Activated CD4-positive, alpha-beta memory T cell treated with anti-CD3 and anti-CD28 coated beads, Interleukin-2, amount 10 ng/mL, durations not matched to agents 7 days and 5 days (primary cell): ENCODE measurements at places on chromosomes 13 and 19. TPM values are rescaled to one million over a fixed set of nuclear protein-coding genes. Genes with fewer than 3 reads are reported as not detected.

- DNase-seq, result no peak
- H3K36me3 ChIP-seq, result peaks cover 39% of the 10 kb centered on the region
- H3K27me3 ChIP-seq, result no peaks in the 10 kb centered on the region
- no peak overlapping the region for H3K4me3 ChIP-seq
- H3K27ac ChIP-seq, result no peak overlapping the region
- no peaks in the 10 kb centered on the region for H3K4me1 ChIP-seq
Observed at GRCh38 chr13:94622344-94622743, 20.7 kb downstream of the GPR180 start.

DNA sequence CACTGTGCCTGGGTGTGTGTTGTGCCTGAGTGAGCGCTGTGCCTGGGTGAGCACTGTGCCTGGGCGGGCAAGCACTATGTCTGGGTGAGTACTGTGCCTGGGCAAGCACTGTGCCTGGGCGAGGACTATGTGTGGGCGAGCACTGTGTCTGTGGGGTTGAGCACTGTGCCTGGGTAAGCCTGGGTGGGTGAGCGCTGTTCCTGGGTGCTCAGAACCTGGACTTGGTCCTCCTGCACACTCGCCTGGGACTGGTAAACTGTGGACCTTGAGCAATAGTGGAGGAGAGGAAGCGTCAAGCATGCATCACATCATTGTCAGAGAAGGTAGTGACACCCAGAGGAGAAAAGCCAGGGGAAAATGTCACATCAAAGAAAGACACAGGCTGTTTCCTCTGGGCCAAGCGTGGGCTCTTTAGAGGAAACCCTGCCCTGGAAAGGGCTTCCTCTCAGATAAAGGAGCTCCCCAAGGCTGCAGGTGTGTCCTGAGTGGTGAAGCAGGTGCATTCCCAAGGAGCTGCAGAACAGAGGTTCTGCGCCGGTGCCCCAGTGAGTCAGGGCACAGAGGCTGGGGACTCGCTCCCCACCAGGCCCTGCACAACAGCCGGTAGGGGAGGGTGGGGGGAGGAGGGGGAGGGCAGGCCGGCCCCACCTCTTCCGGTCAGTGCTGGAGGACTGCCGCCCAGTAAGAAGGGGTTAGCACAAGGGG is 141.2 kb downstream of the TEX29 start:
- H3K27me3 ChIP-seq, result peaks cover 19% of the 10 kb centered on the region
- H3K4me1 ChIP-seq, result no peaks in the 10 kb centered on the region
- peak; percentile 1 for DNase-seq
- no peaks in the 10 kb centered on the region for H3K36me3 ChIP-seq

GRCh38 chr19:33705090-33705847 is 83.5 kb downstream of the CHST8 start:
- no peak for DNase-seq
- H3K27me3 ChIP-seq, result peaks cover 7% of the 10 kb centered on the region
- no peak overlapping the region for H3K27ac ChIP-seq
- H3K4me1 ChIP-seq, result no peaks in the 10 kb centered on the region
- no peaks in the 10 kb centered on the region for H3K36me3 ChIP-seq

DNA sequence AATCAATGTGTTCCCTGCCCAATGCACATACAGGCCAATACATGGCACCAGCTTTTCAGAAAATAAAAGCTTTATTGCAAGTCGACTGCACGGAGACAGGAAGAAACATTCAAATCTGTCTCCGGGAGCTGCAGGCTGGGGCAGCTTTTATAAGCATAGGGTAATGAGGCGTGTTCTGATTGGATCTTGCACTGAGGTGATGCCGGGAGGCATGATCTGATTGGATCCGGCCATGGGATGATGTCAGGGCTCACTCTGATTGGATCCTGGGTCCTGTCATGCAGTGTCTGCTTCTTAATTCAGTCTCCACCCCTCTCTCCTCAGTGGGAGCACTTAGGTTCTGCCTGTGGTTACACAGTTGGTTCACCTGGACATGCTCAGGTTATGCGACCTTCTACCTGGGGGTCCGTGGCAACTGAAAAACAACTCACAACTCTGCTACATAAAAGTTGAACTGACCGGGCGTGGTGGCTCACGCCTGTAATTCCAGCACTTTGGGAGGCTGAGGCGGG is 11.8 kb upstream of the FBN3 start:
- DNase-seq, result peak; percentile 18
- no peaks in the 10 kb centered on the region for H3K36me3 ChIP-seq
- peaks cover 9% of the 10 kb centered on the region for H3K27me3 ChIP-seq
- H3K4me1 ChIP-seq, result peaks cover 8% of the 10 kb centered on the region

- H3K36me3 ChIP-seq, result no peaks in the 10 kb centered on the region
- H3K4me1 ChIP-seq, result peaks cover 61% of the 10 kb centered on the region
- H3K27me3 ChIP-seq, result peaks cover 6% of the 10 kb centered on the region
Observed at GRCh38 chr19:8662263-8662662, 31.8 kb downstream of the NFILZ start.

GRCh38 chr13:102176846-102177245 is 225.0 kb downstream of the FGF14 start:
- H3K4me1 ChIP-seq, result no peaks in the 10 kb centered on the region
- H3K4me3 ChIP-seq, result no peak overlapping the region
- H3K36me3 ChIP-seq, result no peaks in the 10 kb centered on the region
- H3K27ac ChIP-seq, result no peak overlapping the region
- DNase-seq, result no peak
- no peaks in the 10 kb centered on the region for H3K27me3 ChIP-seq

- no peak overlapping the region for H3K27ac ChIP-seq
- H3K4me3 ChIP-seq, result no peak overlapping the region
- H3K36me3 ChIP-seq, result peaks cover 22% of the 10 kb centered on the region
- no peak for DNase-seq
Observed at GRCh38 chr19:46596008-46596407, 5.1 kb upstream of the CALM3 start.

DNA sequence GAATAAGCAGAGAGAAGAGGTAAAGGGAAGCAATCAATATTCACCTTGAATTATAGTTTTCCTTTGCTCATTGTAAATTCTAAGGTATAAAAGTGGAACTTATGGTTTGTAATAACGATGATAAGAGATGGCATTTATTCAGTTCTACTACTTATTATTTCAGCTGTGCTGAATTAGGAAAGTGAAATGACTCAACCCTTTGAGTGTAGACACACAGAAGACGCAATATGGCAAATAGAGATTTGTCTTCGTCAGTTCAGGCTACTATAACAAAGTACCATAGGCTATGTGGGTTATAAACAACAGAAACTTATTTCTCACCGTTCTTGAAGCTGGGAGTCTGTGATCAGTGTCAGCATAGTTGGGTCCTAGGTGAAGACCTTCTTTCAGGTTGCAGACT is 713.0 kb upstream of the PCDH9 start:
- H3K4me1 ChIP-seq, result no peaks in the 10 kb centered on the region
- H3K27ac ChIP-seq, result no peak overlapping the region
- no peaks in the 10 kb centered on the region for H3K27me3 ChIP-seq
- DNase-seq, result no peak
- H3K36me3 ChIP-seq, result no peaks in the 10 kb centered on the region

DNA sequence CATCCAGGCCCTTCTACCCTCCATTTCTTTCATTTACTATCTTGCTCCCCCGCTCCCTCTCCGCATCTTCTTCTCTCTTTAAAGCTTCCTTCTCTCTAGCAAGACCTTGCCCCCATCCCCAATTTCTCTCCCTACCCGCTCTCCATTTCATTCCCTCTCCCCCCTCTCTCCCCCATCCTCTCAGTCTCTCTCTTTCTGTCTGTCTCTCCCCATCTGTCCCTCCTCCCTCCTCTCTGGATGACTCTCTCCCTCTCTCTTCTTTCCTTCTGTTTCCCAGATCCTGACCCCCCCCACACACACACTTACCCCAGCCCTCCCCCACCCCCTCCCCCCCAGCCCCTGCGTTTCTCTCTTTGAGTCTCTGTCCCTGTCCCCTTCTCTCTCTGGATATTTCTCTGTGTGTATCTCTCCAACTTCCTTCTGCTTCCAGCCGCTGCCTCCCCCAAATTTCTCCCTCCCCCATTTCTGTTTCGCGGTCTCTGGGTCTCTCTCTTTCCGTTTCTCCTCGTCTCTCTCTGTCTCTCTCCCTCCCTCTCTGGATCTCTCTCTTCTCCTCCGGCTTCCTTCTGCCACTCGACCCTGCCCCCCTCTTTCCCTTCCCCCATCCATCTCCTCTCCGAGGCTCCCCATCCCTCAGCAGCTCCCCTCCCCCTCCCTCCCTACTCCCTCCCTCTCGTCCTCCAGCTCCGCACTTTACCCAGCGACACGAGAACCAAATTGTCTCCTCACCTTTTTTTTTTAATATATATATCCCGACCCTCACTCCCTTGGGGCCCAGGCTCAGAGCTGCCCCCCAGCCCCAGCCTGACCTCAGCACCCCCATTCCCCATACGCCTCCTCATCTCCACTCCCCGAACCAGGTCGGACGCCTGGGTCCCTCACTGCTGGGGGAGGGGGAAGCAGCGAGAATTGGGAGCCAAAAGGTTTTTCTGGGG is 3.6 kb upstream of the CACNG8 start:
- no peak overlapping the region for H3K27ac ChIP-seq
- peaks cover 60% of the 10 kb centered on the region for H3K27me3 ChIP-seq
- H3K4me3 ChIP-seq, result no peak overlapping the region
- DNase-seq, result no peak
- peaks cover 2% of the 10 kb centered on the region for H3K36me3 ChIP-seq

DNA sequence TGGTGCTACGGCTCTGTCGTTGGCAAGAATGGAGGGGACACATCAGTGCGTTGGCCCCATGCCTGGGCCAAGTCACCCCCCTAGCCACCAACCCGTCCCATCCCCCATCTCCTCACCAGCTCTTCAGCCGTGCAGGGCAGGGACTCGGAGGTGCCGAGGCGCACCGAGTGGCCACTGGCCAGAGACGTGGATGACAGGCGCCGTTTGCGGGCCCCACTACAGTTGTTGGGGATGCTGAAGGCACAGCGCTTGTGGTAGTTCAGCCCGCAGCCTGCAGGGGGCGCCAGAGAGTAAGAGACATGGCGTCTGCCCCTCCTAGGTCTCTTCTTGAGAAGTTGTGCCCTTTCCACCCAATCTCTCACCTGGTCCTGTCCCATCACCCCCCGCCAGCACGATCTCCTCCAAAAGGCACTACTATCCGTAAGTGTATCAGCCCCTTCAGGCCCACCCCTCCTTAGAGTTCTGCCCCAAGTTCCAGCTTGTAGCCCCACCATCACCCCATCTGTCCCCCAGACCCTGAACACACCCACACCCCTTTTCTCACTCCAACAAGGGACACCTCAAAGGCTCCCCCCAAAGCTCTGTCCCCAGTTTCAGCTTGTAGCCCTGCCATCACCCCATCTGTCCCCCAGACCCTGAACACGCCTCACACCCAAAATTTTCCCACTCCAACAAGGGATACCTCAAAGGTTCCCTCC is 12.4 kb downstream of the PRKD2 start:
- no peaks in the 10 kb centered on the region for H3K27me3 ChIP-seq
- DNase-seq, result peak; percentile 87
- H3K4me3 ChIP-seq, result no peak overlapping the region
- peaks cover 61% of the 10 kb centered on the region for H3K36me3 ChIP-seq

DNA sequence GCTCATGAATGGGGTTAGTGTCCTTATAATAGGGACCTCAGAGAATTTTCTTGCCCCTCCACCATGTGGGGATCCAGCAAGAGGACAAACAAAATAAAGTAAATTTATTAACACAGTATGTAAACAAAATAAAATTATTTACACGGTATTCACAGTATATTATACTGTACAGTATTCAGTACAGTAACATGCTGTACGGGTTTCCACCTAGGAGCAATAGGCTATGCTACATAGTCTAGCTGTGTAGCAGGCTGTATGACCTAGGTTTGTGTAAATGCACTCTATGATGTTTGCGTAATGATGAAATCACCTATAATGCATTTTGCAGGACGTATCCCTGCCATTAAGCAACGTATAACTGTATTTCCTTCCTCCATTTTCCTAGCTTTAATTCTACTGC is 11.8 kb upstream of the DIAPH3 start:
- H3K36me3 ChIP-seq, result no peaks in the 10 kb centered on the region
- no peak overlapping the region for H3K4me3 ChIP-seq
- DNase-seq, result no peak
- H3K27me3 ChIP-seq, result peaks cover 20% of the 10 kb centered on the region

DNA sequence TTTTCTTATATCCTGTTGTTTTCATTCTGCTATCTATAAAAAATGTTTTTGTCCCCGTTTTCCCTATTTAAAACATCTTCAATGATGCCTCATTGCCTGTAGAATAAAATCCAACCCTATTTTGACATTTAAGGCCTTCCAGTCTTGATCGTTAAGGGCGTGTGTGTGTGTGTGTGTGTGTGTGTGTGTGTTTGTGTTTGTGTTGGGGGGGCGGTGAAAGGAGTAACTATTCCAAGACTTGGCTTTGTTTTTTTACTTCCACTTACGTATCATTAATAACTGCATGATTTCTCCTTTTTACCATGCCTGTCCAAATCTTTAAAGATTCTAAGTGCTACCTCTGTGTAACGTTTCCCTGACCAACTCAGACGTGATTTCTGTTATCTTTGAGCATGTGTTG is 784 bp downstream of the PIBF1 start:
- H3K4me3 ChIP-seq, result peak overlapping the region; percentile 95
- H3K27ac ChIP-seq, result peak overlapping the region; percentile 93
- H3K36me3 ChIP-seq, result peaks cover 40% of the 10 kb centered on the region
- H3K4me1 ChIP-seq, result peaks cover 54% of the 10 kb centered on the region

GRCh38 chr13:28499609-28500008 is 4.7 kb upstream of the FLT1 start:
- no peak overlapping the region for H3K4me3 ChIP-seq
- peaks cover 50% of the 10 kb centered on the region for H3K27me3 ChIP-seq
- no peaks in the 10 kb centered on the region for H3K36me3 ChIP-seq
- H3K27ac ChIP-seq, result no peak overlapping the region

GRCh38 chr19:4094761-4095487 is 28.2 kb upstream of the ZBTB7A start:
- no peak overlapping the region for H3K4me3 ChIP-seq
- DNase-seq, result no peak
- no peaks in the 10 kb centered on the region for H3K27me3 ChIP-seq
- peaks cover 12% of the 10 kb centered on the region for H3K4me1 ChIP-seq
- H3K27ac ChIP-seq, result no peak overlapping the region

GRCh38 chr19:31316201-31316951 is 32.9 kb downstream of the TSHZ3 start:
- peaks cover 2% of the 10 kb centered on the region for H3K27me3 ChIP-seq
- no peaks in the 10 kb centered on the region for H3K36me3 ChIP-seq
- DNase-seq, result no peak

DNA sequence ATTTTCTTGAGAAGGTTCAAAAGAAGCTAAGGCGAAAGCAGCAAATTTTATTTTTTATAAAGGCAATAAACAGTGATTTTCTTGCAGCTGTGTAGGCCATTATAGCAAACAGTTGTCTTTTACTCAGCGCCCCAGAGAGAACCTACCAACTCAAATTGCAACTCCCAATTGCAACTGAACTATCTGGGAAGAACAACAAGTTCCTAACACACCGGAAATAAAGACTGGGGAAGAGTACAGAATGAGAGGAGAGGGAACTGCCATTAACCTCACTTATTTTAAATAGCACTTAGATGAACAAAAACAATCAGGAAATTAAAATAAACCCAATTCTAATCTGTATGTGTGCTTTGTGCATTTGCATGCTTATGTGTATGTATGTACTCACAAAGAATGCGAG is 171.1 kb downstream of the KCTD12 start:
- H3K27me3 ChIP-seq, result no peaks in the 10 kb centered on the region
- H3K36me3 ChIP-seq, result no peaks in the 10 kb centered on the region
- no peak overlapping the region for H3K4me3 ChIP-seq
- H3K27ac ChIP-seq, result no peak overlapping the region
- DNase-seq, result no peak
- H3K4me1 ChIP-seq, result no peaks in the 10 kb centered on the region

KLK10 gene
- total RNA-seq, result not detected

CCDC122 gene
- total RNA-seq, result 0.73 TPM

TNNI3 gene
- not detected for total RNA-seq

HS6ST3 gene
- total RNA-seq, result not detected

ZBTB32 gene
- total RNA-seq, result 96.2 TPM

POSTN gene
- total RNA-seq, result not detected

ZNF492 gene
- total RNA-seq, result 1.2 TPM
